ENCODE measurements at places on chromosomes 11 and 22. TPM values are rescaled to one million over a fixed set of nuclear protein-coding genes. Genes with fewer than 3 reads are reported as not detected.

MOGAT2 gene
- not detected for total RNA-seq

EI24 gene
- 42.0 TPM for total RNA-seq

CDCA5 gene
- total RNA-seq: 91.5 TPM

GPR83 gene
- 0.11 TPM for total RNA-seq

RANBP1 gene
- total RNA-seq: 295 TPM

LIN7C gene
- 23.8 TPM for total RNA-seq

GRM5 gene
- total RNA-seq: not detected

NEFH gene
- 3.9 TPM for total RNA-seq

ISX gene
- total RNA-seq: not detected

SLC35F2 gene
- total RNA-seq: 10.8 TPM

CARNS1 gene
- 0.86 TPM for total RNA-seq

SAA4 gene
- total RNA-seq: not detected

POU2AF2 gene
- not detected for total RNA-seq
